ENCODE measurements at places on chromosomes 6 and 20. TPM values are rescaled to one million over a fixed set of nuclear protein-coding genes. Genes with fewer than 3 reads are reported as not detected.

CCDC28A gene
- 19.0 TPM for total RNA-seq

PBOV1 gene
- total RNA-seq = not detected

VSX1 gene
- not detected for total RNA-seq

FABP7 gene
- total RNA-seq = not detected

LY6G6D gene
- not detected for total RNA-seq

TUBE1 gene
- total RNA-seq = 22.1 TPM

SOX18 gene
- not detected for total RNA-seq

SYS1 gene
- 13.3 TPM for total RNA-seq

HLA-DRA gene
- 0.46 TPM for total RNA-seq

LTA gene
- total RNA-seq = 0.11 TPM

DNA sequence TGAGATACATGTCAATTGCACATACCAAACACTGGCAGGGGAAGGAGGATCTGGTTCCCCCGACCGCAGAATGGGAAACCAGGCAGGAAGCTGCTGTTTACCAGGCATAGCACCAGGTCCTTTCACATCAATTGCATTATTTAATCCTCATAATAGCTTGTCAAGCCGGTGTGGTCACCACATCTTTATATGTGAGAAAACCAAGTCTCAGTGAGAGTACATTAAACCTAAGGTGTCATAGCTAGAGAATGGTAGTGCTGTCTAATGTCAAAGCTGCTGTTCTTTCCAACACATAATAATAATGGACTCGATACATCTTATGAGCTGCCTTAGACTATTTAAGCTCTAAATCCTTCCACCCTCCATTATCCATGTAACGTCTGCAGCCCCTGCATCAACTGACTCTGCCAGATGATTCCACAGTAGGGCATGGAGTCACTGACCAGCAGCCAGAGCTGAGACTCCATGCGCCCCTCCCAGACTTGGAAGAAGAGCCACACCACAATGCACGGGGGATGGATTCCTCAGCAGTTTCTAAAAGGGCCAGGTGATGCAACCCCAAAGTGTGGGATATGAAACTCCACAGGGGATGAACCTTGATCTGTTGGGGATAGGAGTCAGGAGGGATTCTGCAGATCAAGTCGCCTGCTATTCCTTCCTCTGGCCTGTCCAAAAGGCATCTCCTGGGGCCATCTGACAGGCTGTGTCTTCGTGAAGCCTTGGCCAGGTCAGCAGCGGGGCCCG lies 71.8 kb downstream of the GPR6 start:
- no peak for DNase-seq

DNA sequence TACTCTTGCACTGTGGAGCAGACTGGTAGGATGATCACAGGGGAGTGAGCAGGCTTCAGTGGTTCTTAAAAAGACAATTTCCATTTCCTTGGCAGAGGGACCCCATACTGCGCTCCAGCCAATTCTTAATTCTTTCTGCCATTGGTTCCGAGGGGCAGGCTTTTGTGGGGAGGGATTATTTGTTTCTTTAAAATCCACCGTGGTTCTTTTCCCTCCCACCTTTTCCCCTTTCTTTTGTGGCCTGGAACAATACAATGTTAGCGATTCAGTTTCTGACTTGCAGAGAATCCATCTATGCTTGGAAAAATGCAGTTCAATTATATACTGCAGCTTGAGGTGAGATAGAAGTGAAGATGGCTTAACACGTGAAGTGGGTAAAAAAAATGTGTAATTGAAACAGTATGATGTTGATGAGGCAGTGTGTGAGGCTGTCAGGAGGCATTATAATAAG lies 379.0 kb upstream of the FLRT3 start:
- DNase-seq = no peak

DNA sequence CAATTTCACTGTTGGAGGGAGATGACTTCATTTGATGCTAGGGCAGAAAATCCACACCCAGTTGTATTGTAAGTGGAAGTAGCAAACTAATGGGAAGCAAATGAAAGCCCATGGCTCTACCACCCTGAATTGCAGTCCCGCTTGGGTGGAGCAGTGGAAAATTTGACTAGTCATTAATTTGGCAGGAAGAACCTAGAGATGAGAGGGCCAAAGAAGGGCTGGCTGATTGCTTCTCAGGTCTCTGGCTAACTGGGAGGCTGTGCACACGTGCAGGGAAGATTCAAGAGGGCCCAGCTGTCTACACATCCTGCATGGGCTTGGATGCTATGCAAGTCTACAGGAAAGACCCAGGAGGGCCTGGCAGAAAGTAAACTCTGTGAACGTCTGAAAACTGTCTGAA lies 466.2 kb downstream of the TFAP2A start:
- no peak for DNase-seq

DNA sequence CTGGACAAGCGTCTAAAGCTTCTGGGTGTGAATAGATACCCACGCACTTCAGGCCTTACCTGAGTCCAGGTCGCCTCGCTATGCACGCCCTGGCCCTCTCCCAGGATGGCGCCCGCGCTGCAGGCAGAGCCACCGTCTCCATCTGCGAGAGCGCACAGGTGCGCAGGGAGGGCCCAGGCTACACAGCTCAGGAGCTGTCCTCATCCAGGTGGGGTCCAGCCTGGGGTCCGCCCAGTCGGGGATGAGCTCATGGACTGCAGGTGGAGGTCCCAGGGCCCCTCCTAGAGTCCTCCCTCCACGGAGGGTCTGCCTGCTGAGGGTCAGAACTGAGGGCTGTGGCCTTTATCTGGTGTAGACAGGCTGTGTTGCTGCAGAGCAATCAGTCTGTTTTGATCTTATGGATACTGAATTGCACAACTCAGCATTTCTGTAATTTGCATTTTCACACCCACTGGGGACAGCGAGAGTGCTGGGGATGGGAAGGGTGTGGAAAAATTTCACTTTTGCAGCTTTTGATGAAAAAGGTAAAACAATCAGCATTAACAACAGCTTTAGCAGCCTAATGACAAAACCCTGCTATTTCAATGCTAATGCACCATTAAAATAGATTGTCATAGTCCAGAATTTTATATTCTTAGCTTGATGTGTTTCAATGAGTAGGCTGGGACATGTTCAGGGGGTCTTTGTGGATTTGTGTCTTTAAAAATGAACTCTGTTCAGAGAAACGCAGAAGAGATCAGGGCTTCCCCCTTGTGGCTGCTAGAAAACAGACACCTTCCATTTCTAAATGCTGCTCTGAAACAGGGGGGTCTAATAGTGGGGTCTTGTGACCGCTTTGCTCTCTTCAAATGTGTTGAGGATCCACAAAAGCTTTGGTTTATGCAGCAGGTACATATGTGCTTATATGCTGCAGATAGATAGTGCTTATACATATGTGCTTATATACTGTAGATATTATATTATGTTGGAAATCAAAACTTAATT lies 77.8 kb upstream of the PHACTR3 start:
- no peak for DNase-seq

- DNase-seq = peak; percentile 65
Observed at GRCh38 chr6:35973670-35974222, 50.7 kb downstream of the SLC26A8 start.

DNA sequence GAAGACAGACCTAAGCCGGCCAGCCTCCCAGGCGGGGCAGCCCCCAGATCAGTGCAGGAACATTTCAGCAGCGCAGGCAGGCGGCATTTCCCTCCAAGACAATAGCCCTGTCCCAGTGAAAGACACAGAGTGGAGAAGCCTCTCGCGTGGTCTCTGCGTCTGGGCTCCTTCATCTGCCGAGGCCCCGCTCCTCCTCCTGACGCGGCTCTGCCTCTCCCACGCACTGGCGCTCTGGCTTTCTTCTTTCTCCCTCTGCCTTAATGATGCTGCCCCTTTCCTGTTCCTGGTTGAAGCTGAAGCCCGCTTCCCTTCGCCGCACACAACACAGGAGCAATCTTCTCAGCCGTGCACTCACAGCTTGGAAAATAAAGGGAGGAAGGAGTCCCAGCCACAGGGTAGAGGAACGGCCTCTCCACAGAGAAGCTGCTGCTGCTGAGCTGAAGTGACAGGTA lies 347.5 kb downstream of the CDH4 start:
- no peak for DNase-seq

DNA sequence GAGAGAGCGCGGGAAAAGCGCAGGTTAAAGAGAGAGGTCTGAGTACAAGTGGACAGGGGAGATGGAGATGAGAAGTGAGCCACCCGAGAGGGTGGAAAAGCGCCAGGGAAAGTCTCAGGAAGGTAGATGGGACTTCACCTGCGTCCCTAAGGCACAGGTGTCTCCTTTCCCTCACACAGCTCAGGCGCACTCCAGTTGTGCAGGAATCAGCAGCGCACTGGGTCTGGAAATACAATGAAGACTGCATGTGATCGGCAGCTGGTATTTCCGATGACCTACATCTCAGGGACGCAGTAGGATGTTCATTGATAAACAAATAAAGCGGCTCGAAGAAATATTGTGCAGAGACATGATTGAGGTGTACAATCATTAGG lies 432 bp upstream of the KHDRBS2 start:
- DNase-seq = no peak

DNA sequence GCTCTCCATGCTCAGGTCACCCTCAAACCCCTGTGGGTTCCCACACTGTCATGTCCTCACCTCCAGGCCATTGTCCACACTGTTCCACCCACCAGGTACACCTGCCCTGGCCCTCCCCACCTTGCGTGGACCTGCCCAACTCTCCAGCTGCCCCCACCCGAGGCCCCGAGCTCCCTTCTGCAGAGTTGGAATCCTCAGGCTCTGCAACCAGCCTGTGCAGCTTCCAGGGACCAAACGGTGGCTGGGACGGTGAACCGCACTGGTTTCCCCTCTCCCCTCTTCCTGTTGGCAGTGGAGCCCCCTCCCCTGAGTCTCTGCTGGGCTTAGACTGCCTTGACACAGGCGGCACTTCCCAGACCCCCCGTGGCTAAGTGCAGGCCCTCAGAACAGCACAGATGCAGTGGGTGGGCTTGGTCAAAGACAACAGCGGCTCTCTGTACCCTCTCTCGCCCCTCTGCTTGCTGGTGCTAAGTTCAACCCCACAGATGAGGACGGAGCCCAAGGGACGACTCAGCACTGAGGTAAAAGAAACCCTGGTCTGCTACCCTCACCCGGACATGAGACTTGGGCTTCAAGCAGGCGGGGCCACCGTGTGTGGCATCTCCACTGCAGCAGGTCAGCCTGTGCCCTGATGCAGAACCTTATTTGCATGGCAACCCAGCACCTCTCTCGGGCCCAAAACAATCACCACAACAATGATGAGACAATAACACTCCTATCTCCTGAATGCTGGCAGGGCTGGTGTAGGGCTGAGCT lies 11.0 kb downstream of the ZBP1 start:
- DNase-seq = no peak

GRCh38 chr6:84762220-84763002 lies 2.0 kb downstream of the TBX18 start:
- peak; percentile 52 for DNase-seq

DNA sequence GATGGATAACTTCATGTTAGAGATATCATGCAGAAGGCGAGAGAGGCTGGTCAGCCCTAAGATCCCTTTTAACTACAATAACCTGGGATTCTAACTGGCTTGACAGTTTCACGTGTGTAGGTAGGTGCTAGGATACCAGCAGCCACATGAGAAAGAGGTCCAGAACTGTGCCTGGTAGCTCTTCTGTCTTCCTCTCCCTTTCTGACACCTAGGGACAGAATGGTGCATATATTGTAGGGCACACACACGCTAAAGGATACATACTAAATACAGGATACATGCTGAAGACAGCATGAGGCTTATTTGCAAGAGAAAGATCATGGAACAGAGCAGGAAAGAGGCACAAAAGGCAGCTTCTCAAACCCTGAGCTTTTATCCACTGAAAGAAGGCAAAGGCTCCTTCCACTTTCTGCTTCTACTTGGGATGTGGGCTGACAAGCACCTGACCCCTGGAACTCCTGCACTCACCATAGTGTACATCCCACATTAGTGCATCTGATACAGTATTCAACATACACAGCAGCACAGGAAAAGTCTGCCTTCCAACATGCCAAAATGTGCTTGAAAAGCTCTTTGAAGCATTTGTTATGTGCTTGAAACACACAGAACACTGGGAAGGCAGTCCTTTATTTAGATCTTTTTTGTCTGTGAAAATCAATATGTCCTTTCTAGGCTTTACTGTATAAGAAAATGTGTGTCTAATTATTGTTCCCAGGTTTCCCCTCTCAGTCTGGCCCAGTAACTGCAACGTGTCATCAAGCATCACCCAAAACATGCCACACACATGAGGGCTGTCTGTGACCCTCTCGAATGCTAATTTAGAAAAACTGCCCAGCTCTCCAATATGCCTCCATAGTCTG lies 3.2 kb downstream of the SLC22A23 start:
- no peak for DNase-seq

- DNase-seq = no peak
Observed at GRCh38 chr6:118588626-118589025, 40.5 kb downstream of the PLN start.

- no peak for DNase-seq
Observed at GRCh38 chr6:113651120-113651519, 206.0 kb upstream of the MARCKS start.

DNA sequence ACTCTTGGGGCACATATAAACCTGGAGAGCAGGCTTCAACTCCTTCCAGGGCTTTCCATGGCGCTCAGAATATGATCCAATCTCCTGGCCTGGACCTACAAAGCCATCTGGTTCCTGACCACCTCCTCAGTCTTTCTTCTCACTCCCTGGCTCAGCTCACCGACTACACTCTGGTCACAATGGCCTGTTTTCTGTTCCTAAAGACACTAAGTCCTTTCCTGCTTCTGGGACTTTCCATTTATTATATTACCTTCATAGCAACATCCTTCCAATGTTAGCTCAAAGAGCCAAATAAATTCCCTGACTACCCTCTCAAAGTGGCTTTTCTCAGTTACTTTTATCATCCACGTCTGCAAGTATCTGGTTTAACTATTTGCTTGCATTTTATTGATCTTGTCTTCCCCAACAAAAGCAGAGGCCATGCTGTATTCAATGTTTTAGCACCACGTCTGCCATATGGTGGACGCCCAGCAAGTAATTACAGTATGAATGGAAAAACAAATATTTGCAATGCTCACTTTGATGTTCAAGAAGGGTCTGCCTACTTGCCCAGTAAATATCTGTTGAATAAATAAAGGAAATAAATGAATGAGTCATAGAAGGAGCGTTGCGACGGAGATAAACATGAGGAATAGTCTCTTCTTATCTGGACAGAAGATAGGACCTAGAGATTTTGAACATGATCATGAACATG lies 328.4 kb downstream of the ESR1 start:
- no peak for DNase-seq

- no peak for DNase-seq
Observed at GRCh38 chr6:117469356-117469755, 13.1 kb upstream of the DCBLD1 start.

- DNase-seq = no peak
Observed at GRCh38 chr6:77264970-77265369, 198.3 kb downstream of the HTR1B start.

DNA sequence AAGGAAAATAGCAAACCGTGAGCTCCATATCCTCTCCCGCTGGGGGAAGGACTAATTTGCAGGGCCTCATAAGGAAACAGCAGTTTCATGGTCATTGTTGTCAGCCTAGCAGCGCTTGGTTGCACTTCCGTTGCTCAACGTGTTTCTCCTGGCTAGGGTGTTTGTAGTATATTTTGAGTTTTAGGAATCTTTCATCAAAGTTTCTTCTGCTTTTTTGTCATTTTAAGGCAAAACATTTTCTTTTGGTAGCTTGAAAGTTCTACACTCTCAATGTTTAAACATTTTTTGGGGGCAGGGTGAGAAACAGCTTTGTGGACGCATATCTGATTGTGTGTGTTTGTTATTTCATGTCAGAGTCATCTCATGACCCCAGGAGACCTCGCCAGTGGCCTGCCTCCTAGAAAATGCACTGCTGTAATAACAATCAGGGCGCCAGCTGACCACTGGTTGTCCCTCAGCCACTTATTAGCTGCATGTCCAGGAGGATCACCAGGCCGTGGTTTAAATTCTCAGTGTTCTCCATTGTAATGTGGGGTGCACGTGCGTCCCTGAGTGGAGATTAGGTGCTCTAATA lies 20.6 kb downstream of the JARID2 start:
- no peak for DNase-seq
